ENCODE measurements at places on chromosomes 16 and 17. TPM values are rescaled to one million over a fixed set of nuclear protein-coding genes. Genes with fewer than 3 reads are reported as not detected.

PYY gene
- total RNA-seq: not detected

GNGT2 gene
- total RNA-seq: not detected

ARL6IP1 gene
- total RNA-seq: 152 TPM

SGCA gene
- total RNA-seq: not detected

TBC1D3K gene
- total RNA-seq: not detected

Measured in SK-MEL-5 (cell line).